ENCODE measurements at places on chromosomes 12 and 14. TPM values are rescaled to one million over a fixed set of nuclear protein-coding genes. Genes with fewer than 3 reads are reported as not detected.

RFX4 gene
- not detected for total RNA-seq

AGAP2 gene
- 22.4 TPM for total RNA-seq

CNTN1 gene
- not detected for total RNA-seq

RPS6KL1 gene
- 5.1 TPM for total RNA-seq

- H3K36me3 ChIP-seq = peaks cover 47% of the 10 kb centered on the region
- no peaks in the 10 kb centered on the region for H3K4me1 ChIP-seq
- H3K27me3 ChIP-seq = no peaks in the 10 kb centered on the region
- no peak overlapping the region for H3K4me3 ChIP-seq
- no peak overlapping the region for H3K27ac ChIP-seq
- DNase-seq = no peak
Observed at GRCh38 chr14:96863327-96863985, 66.3 kb downstream of the VRK1 start.

- peaks cover 6% of the 10 kb centered on the region for H3K27me3 ChIP-seq
- no peak overlapping the region for H3K27ac ChIP-seq
- DNase-seq = no peak
- no peak overlapping the region for H3K4me3 ChIP-seq
- no peaks in the 10 kb centered on the region for H3K4me1 ChIP-seq
Observed at GRCh38 chr12:13719986-13720385, 261.4 kb downstream of the GRIN2B start.

DNA sequence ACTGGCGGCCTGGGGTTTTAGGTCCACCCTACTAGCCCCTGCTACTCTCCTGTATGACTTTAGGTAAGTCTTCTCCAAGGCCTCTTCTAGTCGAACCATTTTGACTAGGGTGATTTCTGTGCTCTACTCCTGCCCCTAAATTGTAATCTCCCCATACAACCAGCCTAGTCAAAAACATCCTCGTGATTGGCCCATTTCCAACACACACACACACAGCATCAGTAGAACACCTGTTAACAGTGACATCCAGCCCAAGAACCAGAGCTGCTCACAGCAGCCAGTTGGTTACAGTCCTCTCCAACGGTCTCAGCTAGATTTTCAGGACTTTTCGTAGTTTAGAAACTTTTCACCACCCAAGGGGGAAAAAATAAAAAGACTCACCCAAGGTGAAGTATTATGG is 30.9 kb downstream of the NT5DC3 start:
- DNase-seq = no peak
- no peak overlapping the region for H3K4me3 ChIP-seq
- H3K4me1 ChIP-seq = no peaks in the 10 kb centered on the region

DNA sequence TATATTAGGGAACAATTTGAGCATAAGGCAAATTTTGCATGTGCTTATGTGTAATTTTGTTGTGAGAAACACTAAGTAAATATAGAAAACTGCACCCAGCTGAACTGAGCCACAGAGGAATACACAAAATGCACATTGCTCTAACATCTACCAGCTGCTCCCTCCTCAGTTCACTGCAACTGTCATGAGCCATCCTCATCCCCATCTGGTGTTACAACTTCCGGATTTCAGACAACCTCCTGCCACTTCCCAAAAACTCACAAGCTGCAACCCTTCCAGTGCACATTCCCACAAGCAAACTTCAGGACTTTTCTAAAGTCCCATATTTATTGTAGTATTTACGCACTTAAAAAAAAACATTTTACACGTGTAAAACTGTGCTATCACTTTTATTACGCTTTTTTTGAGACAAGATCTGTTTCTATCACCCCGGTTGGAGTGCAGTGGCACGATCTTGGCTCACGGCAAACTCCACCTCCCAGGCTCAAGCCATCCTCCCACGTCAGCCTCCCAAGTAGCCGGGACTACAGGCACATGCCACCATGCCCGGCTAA is 169.1 kb upstream of the TBX3 start:
- H3K36me3 ChIP-seq = no peaks in the 10 kb centered on the region
- peaks cover 1% of the 10 kb centered on the region for H3K27me3 ChIP-seq
- H3K4me3 ChIP-seq = no peak overlapping the region

DNA sequence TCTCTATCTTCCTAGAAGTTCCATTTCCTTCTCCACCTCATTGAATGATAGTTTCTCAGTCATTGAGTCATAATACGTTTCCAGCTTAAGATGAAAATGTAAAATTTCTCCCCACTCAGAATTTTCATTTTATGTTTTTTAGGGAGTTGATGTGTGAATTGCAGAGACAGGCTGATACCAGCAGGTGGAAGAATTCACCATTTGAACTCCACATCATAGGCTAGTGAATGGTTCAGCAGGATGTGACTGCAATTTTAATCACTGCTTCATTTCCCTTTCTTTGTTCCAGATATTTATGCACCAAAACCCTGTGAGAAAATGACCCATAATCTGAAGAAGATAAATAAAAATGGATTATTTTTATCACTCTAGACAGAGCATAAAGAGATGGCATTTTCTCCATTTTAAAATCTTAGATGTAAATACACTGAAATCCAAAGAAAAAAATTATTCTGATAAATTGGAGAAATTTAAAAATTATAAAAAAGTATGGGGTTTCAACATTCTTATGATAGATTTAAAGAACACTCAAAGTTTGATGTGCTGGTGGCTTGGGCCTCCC is 10.6 kb upstream of the PYGL start:
- H3K27ac ChIP-seq = no peak overlapping the region
- peaks cover 10% of the 10 kb centered on the region for H3K4me1 ChIP-seq
- H3K36me3 ChIP-seq = no peaks in the 10 kb centered on the region
- no peak for DNase-seq

- H3K27ac ChIP-seq = peak overlapping the region; percentile 34
- H3K27me3 ChIP-seq = no peaks in the 10 kb centered on the region
- H3K4me3 ChIP-seq = no peak overlapping the region
- peaks cover 46% of the 10 kb centered on the region for H3K4me1 ChIP-seq
- H3K36me3 ChIP-seq = peaks cover 24% of the 10 kb centered on the region
Observed at GRCh38 chr12:121892673-121893561, 4.3 kb downstream of the PSMD9 start.

GRCh38 chr12:94545935-94546771 is 86.5 kb upstream of the CEP83 start:
- H3K27me3 ChIP-seq = no peaks in the 10 kb centered on the region
- H3K4me1 ChIP-seq = no peaks in the 10 kb centered on the region
- no peak overlapping the region for H3K27ac ChIP-seq
- peaks cover 3% of the 10 kb centered on the region for H3K36me3 ChIP-seq
- peak; percentile 28 for DNase-seq
- no peak overlapping the region for H3K4me3 ChIP-seq
